NCI-H1694 (cell line): ENCODE measurements at places on chromosomes 11 and 22.

GRCh38 chr11:111999111-111999510, 26.1 kb upstream of the DLAT start:
- no peak for DNase-seq

DNA sequence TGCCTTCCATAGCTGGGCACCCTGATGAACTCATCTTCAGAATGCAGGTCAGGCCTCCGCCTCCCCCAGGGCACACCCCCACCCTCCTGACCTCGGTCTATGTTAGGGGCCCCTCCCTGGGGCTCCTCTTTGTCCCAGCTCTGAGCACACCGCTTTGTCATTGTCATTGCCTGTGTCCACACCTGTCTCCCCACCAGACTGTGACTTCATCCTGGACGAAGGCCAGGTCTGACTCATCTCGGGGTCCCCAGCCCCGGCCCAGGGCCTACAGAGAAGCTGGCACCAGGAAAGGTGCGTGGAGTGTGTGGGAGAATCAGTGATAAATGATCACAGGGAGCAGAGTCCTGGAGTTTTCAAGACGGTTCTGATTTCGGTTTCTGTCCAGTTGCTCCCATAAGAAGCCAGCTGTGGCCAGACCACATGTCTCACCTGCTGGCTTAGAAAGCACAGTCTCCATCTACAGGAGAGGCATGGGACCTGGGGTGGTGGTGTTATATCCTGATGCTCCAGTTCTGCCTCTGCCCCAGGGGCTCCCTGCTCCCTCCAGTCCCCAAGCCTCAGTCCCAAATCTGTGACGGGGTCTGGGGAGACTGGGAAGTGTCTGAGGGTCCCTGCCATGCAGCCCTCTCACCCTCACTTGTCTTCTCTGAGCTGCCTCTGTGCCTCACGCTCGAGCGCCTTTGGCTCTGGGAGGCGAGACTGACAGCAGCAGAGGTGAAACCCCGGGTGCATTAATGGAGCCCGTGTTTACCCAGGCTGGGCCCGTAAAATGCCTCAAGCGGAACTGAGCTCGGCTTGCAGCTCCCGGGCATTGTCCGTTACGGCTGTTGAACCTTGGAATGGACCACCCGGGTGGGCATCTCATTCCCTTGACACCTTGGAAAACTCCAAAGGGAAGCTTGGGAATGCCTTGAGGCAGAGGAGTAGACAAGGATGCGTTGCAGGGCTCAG, 85.5 kb upstream of the WNT11 start:
- no peak for DNase-seq

GRCh38 chr11:131300439-131300717, 70.0 kb upstream of the NTM start:
- no peak for DNase-seq

- no peak for DNase-seq
These were observed 37.6 kb downstream of the CTTN start for GRCh38 chr11:70435765-70436500.
